ENCODE measurements at places on chromosomes 6 and 20.
A peak's percentile ranks its signal among the peaks of the same experiment; 100 is the strongest.

GRCh38 chr20:61422636-61423425 is 170.8 kb downstream of the CDH4 start:
- no peak for DNase-seq

- DNase-seq = no peak
Observed at GRCh38 chr6:2680264-2680922, 70.3 kb downstream of the MYLK4 start.

DNA sequence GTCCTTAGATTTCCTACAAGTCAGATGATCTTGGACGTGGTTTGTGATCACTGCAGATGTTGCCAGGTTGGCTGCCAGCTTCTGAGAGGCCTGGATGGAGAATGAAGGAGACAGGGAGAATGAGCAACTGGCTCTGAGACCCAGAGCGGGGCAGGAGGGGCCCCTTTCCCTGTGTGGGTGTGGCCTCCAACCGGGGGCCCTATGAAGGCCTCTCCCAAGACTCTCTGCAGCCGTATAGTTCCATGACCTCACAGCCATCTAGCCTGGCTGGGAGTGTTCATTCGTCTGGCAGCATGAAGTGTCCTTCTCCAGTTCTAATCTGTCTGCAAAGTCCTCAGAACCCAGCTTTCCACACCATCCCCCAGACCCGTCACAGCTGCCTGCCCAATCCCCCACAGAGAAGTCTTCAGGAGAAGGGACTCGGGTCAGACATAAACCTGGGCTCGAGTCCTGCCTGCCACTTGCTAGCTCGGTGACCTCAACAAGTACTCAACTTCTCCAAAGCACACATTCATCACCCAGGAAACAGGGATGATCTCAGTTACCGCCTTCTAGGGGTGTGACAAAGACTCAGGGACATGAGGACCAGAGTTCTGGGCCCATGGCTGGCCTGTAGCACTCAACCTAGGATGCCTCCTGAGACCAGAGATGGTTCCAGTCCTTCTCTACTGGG is 122.6 kb downstream of the EDN3 start:
- DNase-seq = no peak

GRCh38 chr20:62616728-62617621 is 25.3 kb upstream of the SLCO4A1 start:
- peak; percentile 39 for DNase-seq

- DNase-seq = no peak
Observed at GRCh38 chr6:149464411-149464810, 20.4 kb downstream of the ZC3H12D start.

- no peak for DNase-seq
Observed at GRCh38 chr20:22381812-22382416, 202.5 kb downstream of the FOXA2 start.

GRCh38 chr6:43748765-43749164 is 21.2 kb upstream of the VEGFA start:
- DNase-seq = no peak

- peak; percentile 63 for DNase-seq
Observed at GRCh38 chr6:36927691-36928546, 26.6 kb upstream of the PI16 start.

DNA sequence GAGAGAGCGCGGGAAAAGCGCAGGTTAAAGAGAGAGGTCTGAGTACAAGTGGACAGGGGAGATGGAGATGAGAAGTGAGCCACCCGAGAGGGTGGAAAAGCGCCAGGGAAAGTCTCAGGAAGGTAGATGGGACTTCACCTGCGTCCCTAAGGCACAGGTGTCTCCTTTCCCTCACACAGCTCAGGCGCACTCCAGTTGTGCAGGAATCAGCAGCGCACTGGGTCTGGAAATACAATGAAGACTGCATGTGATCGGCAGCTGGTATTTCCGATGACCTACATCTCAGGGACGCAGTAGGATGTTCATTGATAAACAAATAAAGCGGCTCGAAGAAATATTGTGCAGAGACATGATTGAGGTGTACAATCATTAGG is 432 bp upstream of the KHDRBS2 start:
- no peak for DNase-seq

DNA sequence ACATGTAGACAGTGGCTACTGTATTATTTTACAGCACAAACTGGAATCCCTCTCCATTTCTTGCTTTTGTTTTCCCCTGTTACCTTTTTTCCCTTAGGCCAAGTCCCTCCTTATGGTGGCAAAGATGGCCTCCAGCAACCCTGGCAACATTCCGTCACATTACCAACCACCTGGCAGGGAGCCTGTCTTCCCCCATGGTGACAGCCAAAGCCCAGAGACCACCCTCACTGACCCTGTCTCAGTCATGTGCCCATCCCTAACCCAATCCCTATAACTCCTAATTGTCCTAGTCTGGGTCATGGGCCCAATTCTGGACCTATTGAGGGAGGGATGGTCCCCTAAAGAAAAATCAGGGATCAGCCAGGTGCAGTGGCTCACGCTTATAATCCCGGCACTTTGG is 27.6 kb downstream of the PARD6B start:
- DNase-seq = no peak

DNA sequence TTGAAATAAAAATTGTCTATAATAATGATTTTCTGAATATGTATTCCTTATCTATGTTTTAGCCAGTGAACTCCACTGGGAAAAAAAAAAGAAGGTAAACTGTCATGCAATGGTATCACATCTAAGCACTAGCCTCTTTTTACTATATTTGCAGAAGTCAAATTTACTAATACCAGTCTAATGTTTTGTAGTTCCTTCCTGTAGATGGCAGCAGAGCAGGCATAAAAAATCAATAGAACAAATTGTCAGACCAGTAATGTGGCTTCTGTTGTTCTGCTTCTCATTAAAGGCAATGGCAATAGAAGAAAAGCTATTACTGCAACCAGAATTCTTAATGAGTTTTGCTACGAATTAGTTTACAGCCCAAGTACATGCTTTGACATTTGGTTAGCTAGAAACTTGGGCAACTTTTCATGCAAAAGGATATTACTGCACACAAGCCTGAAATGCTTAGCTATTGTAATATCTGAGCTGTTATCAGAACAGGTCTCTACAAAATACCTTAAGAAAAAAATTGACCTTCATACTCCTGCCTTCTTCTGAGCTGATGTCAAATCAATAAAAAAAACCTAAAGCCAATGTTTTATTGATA is 476.9 kb downstream of the KHDRBS2 start:
- DNase-seq = peak; percentile 9

GRCh38 chr20:9514461-9515213 is at the start of gene LAMP5:
TSS of gene LAMP5 (plus strand) at chr20:9514590. CDS start at chr20:9514853, 263 bp downstream.
- DNase-seq = peak; percentile 41

- peak; percentile 19 for DNase-seq
Observed at GRCh38 chr6:134287859-134288537, 29.9 kb downstream of the SGK1 start.

DNA sequence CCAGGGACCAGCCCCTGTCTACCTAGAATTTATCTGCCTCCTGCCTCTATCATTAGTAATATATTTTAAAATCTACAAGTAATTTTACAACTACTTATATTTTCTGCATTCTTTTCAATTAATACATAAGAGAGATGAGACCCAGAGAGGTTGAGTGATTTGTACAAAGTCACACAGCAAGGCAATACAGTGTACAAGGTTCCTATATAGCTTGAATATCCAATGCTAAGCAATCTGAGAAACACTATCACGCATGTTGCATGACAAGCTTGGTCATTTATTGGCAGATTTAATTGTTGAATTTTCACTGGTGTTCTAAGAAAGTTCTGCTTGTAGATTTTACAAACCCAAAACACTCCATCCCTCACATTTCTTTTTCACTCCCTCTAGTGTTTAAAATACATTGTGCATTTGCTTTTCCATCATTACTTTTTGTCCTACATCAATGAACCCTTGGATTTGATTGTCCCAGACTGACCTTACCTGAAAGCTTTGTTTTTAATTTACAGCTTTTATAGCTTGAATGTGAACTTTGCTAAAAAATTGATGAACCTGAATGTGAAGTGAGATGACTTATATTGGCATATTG is 520.9 kb upstream of the CITED2 start:
- no peak for DNase-seq

- DNase-seq = no peak
Observed at GRCh38 chr6:97049253-97050011, 124.9 kb downstream of the KLHL32 start.

- DNase-seq = peak; percentile 37
Observed at GRCh38 chr6:100998111-100998510, 117.0 kb upstream of the ASCC3 start.

GRCh38 chr6:54865091-54865631 is 18.6 kb downstream of the FAM83B start:
- DNase-seq = no peak

GRCh38 chr6:147654103-147654845 is 145.8 kb downstream of the SAMD5 start:
- peak; percentile 52 for DNase-seq

DNA sequence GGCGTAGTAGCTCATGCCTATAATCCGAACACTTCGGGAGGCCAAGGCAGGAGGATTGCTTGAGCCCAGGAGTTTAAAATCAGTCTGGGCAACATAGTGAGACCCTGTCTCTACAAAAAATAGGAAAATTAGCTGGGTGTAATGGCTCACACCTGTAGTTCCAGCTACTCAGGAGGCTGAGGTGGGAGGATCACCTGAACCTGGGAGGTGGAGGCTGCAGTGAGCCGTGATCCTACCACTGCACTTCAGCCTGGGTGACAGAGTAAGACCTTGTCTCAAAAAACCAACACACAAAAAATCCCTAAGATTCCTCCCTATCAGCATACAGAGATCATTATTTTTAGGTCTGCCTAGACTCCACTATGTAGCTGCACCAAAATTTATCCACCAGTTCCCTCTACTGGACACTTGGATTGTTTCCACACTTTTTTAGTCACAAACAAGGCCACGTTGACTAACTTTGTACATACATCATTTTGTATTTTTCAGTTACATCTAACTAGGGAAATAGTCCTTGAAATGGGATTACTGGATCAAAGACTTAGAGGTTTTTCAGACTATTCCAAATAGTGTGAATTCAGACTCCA is 3.6 kb upstream of the PHF1 start:
- DNase-seq = no peak

GRCh38 chr6:147614501-147614900 is 106.0 kb downstream of the SAMD5 start:
- DNase-seq = peak; percentile 50

DNA sequence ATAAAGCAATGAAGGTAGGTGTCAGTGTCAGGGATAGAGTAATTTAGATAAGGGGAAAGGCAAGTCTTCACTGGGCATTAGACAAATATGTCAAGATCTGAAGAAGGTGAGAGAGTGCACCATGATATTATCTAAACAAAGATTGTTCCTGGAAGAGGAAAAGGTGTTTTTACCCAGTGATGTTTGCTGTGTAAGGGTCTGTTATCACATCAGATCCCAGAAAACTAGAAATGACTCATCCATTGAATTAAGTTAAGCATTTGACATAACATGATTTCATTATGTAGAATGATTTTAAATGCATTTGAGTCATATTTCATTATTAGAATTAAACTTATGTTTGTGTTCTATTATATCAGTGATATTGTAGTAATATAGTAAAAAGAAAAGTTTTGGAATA is 1279.5 kb upstream of the CITED2 start:
- DNase-seq = no peak

GRCh38 chr6:31116661-31117385 is 2.2 kb downstream of the PSORS1C1 start:
- no peak for DNase-seq

GRCh38 chr6:127403636-127404035 is 55.6 kb downstream of the KIAA0408 start:
- DNase-seq = no peak

DNA sequence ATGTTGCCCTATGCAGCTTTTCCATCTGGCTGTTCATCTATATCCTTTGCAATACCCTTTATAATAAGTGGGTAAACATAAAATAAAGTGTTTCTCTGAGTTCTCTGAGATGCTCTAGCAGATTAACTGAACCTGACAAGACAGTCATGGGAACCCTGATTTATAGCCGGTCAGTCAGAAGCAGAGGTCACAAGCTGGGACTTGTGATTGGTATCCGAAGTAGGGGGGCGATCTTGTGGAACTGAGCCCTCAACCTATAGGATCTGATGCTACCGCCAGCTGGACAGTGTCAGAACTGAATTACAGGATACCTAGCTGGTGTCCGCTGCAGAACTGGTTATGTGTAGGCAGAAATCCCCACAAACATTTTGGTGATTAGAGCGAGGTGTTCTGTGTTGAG is 39.0 kb downstream of the SLC17A5 start:
- no peak for DNase-seq

GRCh38 chr20:47115694-47116093 is 221.1 kb downstream of the EYA2 start:
- DNase-seq = no peak

DNA sequence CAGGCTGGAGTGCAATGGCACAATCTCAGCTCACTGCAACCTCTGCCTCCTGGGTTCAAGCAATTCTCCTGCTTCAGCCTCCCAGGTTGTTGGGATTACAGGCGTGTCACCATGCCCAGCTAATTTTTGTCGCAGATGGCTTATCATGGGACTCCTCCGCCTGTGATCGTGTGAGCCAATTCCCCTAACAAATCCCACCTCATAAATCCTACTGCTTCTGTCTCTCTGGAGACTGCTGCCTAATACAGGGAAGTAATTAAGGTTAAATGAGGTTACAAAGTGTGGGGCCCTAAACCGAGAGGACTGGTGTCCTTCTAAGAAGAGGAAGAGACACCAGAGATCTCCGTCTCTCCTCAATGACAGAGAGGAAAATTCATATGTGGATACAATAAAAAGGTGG is 52.0 kb downstream of the TRPC4AP start:
- no peak for DNase-seq

DNA sequence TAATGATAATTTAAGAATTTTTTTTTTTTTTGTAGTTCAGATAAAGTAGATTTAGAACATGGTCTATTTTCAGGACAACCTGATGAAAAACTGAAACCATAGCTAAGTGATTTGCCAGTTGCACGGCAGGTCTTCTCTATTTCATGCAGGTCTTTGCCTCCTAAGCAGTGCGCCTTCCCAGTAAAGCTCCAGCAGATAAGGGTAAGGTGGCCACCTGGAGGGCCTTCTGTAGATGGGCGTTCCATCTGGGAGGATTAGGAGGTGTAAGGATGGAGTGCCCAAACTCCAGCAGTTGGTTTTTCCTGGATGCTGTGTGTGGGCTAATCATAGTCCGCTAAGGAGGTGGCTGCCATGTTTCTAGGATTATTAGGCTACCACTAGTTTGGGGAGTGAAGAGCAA is 107.1 kb downstream of the ARID1B start:
- no peak for DNase-seq
